ENCODE measurements at places on chromosomes 3 and 15. TPM values are rescaled to one million over a fixed set of nuclear protein-coding genes. Genes with fewer than 3 reads are reported as not detected.

DNA sequence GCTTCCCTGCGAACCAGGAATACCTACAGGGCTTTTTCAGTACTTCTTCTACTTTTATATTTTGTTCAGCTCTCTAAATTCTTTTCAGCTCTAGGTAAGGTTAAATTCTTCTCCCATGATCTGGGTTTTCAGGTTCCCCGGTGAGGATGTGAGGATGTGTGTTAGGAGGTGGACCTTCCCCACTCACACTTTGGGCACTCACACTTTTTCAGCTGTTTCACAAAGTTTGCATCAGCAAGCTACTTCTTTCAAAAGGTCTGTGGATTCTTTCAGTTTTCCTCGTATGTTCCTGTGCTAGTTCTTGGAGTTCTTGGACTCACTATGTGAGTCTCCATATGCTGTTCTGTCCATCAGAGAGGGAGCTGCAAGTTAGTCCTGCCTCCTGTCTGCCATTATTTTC is 13.9 kb upstream of the OR5K2 start:
- H3K36me3 ChIP-seq = no peaks in the 10 kb centered on the region
- H3K27me3 ChIP-seq = no peaks in the 10 kb centered on the region
- H3K27ac ChIP-seq = no peak overlapping the region

- H3K4me1 ChIP-seq = no peaks in the 10 kb centered on the region
- H3K4me3 ChIP-seq = no peak overlapping the region
- H3K27ac ChIP-seq = no peak overlapping the region
- no peaks in the 10 kb centered on the region for H3K27me3 ChIP-seq
- H3K36me3 ChIP-seq = no peaks in the 10 kb centered on the region
These were observed 631.0 kb upstream of the GRM7 start for GRCh38 chr3:6229778-6230410.

GRCh38 chr3:29949131-29949530 is 657.3 kb upstream of the TGFBR2 start:
- no peaks in the 10 kb centered on the region for H3K36me3 ChIP-seq
- H3K27ac ChIP-seq = no peak overlapping the region
- no peak for DNase-seq
- H3K27me3 ChIP-seq = no peaks in the 10 kb centered on the region
- no peaks in the 10 kb centered on the region for H3K4me1 ChIP-seq

The CLDN18 gene
- total RNA-seq = 8.1 TPM

- H3K27ac ChIP-seq = no peak overlapping the region
- no peak for DNase-seq
- H3K4me1 ChIP-seq = no peaks in the 10 kb centered on the region
- H3K4me3 ChIP-seq = no peak overlapping the region
These were observed 42.2 kb upstream of the PRR23E start for GRCh38 chr3:127150513-127151250.

DNA sequence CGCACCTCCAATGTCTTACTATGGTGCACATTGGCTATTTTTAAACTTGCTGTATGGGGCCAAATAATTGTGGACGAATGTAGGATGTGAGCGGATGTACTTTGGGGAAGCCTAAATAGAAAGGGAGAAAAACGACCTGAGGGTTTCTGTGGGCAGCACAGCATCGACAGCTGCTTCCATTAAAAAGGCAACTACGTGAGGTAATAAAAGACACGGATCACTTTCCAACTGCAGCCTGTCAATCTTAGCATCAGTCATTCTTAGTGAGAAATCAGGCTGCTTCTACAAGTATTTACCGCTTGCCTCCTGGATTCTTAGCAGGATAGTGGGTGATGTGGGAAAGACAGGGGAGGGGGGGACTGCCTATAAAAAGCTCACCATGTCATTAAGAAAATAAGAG is 186.7 kb upstream of the SLC2A2 start:
- no peaks in the 10 kb centered on the region for H3K27me3 ChIP-seq
- H3K36me3 ChIP-seq = no peaks in the 10 kb centered on the region
- no peak overlapping the region for H3K27ac ChIP-seq
- H3K4me3 ChIP-seq = no peak overlapping the region
- DNase-seq = no peak

The CHP1 gene
- 59.7 TPM for total RNA-seq

Data from pancreas (tissue), 10 donors.